ENCODE measurements at places on chromosomes 3 and 15.
A peak's percentile ranks its signal among the peaks of the same experiment; 100 is the strongest.

DNA sequence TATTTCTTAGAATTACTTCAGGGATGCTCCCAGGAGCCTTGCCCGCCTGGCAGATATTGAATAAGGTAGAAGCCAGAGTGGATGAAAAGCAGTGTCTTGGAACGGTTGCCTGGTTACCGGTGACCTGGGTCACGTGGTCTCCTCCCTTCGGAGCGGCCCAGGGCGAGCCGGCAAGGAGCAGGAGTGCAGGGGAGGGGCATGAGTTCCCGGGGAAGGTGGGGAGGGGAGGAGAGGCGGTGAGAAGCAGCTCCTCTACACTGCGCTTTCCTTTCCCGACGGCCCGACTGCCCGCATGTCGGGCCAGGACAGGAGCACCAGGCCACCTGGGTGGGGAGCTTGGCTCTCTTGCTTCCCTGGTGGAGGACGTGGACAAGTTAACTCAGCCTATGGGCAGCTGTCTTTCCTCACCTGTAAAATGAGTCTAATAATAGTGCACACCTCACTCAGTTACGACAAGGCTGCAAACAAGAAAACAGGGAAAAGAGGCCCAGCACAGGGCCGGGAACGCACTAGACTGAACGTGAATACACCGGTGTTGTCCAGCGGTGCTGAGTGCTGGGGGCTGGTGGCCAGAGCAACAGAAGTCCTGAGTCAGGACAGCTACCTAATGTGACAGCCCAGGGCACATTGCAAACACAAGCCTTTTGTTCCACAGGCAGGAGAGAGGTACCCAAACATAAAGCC is 198.3 kb downstream of the ADAMTS9 start:
- no peak for DNase-seq

GRCh38 chr3:51999846-52000245 is 4.2 kb upstream of the RPL29 start:
- DNase-seq: no peak

GRCh38 chr15:61994216-61994615 is 66.0 kb downstream of the VPS13C start:
- DNase-seq: no peak

- no peak for DNase-seq
These were observed 84.2 kb upstream of the IL12A start for GRCh38 chr3:159904455-159904854.

- DNase-seq: no peak
These were observed 33.3 kb upstream of the SACM1L start for GRCh38 chr3:45655906-45656305.

GRCh38 chr3:125967156-125967555 is 1.8 kb upstream of the ROPN1B start:
- no peak for DNase-seq

DNA sequence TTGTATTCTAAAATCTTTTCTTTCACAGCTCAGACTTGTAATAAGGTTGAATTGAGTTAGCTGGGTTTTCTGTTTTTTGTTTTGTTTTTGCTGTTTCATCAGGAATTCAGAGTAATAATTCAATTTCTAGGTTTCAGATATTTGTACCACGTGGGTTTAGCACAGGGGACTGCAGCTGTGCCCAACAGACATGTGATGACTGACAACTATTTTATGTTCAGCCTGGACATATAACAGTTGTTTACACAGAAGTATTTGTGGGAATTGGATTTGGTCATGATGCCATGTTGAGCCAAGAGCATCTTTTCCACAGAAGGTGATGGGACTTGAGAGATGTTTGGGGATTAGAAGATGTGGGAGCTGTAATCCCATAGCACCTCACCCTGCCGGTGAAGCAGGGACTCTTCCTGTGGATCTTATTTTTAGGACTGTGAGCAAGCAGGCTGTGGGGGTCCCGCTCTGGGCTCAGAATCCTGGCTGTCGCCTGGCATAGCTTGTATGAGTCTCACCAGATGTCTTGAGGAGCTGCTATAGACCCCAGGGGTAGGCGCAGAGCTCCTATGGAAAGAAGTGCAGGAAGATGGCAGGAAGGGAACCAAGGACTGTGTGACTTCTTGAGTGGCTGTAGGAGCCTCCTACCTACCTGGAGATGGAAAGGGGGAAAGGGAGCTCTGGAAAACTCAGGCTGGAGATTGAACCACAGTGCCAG is 23.7 kb downstream of the PXYLP1 start:
- DNase-seq: no peak

DNA sequence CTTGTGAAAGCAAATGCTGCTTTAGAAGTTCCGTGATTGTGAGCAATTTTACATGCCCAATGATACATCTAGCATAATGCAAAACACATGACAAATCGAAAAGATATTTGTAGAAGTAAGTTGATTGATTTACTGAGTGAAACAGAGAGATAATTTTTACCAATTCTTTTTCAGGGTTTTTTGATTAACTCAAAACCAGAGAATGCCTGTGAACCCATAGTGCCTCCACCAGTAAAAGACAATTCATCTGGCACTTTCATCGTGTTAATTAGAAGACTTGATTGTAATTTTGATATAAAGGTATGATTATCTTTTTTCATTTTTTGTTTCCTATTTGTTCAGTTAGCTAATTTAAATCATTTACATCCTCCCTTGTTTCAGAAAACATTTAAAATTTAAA is 58.8 kb downstream of the RNF13 start:
- no peak for DNase-seq

- DNase-seq: no peak
These were observed 11.3 kb upstream of the ANKRD63 start for GRCh38 chr15:40293905-40294895.

- no peak for DNase-seq
These were observed 27.4 kb downstream of the METTL6 start for GRCh38 chr3:15399970-15400369.

DNA sequence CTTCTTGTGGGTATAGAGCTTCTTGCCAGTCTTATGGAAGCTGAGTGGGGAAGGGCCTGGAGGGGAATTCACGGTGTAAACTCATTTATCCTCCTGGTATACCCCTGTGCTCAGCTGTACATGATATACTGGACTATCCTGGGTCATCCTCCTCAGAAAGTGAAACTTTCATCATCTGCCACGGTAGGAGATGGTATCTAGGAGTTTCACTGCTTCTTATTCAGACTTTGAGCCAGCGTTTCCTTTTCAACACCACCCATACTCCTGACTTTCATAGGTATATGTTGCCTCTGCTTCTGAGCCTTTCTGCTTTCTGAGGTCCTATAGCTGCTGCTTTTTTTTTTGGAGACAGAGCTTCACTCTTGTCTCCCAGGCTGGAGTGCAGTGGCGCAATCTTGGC is 15.6 kb downstream of the SENP5 start:
- DNase-seq: no peak

DNA sequence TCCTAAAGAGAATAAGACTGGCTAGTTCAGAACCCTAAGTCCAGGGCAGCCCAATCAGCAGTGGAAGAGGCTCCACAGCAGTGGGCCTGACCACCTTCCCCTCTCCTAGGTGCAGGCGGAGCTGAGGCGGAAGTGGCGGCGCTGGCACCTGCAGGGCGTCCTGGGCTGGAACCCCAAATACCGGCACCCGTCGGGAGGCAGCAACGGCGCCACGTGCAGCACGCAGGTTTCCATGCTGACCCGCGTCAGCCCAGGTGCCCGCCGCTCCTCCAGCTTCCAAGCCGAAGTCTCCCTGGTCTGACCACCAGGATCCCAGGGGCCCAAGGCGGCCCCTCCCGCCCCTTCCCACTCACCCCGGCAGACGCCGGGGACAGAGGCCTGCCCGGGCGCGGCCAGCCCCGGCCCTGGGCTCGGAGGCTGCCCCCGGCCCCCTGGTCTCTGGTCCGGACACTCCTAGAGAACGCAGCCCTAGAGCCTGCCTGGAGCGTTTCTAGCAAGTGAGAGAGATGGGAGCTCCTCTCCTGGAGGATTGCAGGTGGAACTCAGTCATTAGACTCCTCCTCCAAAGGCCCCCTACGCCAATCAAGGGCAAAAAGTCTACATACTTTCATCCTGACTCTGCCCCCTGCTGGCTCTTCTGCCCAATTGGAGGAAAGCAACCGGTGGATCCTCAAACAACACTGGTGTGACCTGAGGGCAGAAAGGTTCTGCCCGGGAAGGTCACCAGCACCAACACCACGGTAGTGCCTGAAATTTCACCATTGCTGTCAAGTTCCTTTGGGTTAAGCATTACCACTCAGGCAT is 33.7 kb downstream of the VIPR1 start:
- no peak for DNase-seq

GRCh38 chr3:58353722-58354553 is 21.2 kb downstream of the PXK start:
- no peak for DNase-seq

DNA sequence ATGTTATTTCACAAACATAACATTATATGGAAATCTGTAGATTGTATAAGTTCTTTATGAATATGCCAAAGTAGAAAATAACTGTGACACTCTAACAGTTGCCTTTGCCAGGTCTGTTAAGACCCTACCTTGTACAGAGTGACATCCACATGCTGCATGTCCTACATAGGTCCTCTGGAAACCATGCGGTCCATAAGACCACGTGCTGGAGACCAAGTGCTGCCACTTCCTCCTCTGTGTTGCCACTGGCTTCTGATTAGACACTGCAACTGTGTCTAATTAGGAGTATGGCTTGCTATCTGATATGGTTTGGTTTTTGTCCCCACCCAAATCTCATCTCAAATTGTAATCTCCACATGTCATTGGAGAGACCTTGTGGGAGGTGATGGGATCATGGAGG is 855.5 kb upstream of the SEMA6D start:
- no peak for DNase-seq

DNA sequence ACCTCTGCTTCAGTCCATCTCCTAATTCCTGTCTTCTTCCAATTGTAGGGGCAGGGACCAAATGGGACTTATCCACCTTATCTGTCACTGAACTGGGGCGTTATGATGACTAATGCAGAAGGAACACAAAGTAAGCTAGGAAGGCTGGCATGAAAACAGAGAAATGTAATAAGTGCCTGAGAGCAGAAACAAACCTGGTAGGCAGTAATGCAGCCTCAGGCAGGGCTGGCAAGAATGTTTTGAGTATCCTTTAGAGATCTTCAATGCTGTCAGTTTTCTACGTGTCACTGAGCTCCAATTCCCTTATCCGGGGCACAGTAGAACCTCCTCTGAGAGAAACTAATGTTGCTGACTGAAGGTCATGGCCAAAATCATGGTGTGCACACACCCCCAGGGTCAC is 246.2 kb upstream of the TBL1XR1 start:
- DNase-seq: no peak

DNA sequence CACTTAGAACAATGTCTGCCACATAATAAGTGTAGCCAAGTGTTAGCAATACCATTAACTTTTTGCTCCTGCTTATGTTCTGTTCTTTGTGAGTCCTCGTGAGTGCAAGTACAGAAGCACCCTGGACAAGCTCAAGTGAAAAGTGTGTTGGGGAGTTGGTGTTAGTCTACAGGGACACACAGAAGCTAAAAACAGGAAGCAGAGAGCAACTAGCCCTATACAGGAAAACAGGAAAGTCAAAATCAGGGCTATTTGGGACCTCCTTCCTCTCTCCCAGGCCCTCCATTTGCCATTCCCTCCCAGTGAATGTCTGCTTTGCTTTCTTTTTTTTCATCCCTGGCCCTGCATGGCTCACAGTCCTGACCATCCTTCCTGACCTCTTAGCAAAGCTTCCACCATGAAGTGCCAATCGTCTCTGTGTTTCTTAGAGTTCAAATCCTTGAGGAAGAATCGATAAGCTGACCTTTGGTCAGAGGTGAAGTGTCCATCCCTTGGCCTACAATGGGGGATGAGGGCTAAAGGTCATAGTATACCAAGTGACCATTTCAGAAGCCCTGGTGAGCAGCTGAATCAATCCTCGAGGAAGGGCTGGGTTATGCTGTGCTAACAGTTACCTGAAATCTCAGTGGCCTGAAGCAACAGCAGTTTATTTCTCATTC is 328.2 kb downstream of the SHQ1 start:
- no peak for DNase-seq

DNA sequence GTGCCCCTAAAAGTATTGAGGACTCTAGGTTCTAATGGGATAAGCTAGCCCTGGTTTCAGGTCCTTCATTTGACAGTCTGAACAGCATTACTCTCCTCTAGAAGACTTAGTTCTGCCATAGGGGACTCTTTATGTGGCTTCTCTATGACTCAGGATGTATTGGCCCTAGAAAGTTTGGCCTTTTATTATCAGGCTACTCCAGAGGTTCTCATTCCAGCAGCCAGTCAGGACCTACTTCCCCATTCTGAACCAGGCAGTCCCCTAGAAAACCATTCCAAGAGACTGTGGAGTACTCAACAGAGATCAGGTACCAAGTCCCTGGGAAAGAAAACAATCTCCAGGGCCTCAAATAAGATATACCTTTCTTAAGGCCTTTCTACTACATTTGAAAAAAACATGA is 157.9 kb upstream of the TSPAN3 start:
- DNase-seq: no peak

- DNase-seq: peak; percentile 63
These were observed 42.5 kb upstream of the SNRK start for GRCh38 chr3:43243590-43244587.

DNA sequence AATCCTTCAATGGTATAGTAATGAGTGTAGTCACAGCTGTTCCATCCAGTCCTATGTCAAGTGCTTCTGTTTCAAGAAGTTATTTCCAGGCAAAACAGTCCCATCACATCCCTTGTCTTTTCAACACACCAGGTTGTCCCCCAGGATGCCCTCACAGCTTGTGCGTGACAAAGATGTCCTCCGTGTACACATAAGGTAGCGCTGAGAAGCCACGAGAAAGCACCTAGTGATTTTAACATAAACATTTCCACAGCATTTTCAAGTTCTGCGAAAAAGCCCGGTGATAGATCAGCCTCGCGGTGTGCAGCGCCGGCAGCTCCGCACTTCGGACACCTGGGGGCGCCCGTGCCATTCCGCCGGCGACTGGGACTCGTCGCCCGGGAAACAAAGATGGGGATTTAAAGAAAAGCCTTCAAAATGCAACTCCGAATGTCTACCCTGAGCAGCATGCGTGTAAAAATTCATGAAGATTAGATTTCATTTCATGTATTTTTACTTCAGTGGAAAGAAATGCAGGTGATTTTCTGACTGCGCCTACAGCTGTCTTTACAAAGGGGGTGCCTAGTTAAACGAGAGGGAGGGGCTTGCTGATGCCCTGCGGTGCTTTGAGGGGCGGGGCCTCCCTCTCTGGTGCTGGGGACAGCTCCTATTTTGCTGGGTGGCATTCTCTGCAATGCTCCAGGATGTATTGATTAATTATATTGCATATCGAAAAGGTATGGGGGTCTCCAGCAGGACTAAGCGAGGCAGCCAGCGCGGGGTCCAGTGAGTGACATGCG is 49.9 kb downstream of the KY start:
- DNase-seq: no peak

Measured in T-helper 2 cell (primary cell).